GM23248 (cell line): ENCODE measurements at places on chromosomes 5 and 9.

GRCh38 chr5:174553556-174553955 is 170.8 kb upstream of the MSX2 start:
- H3K27me3 ChIP-seq, result 0 out of 2 replicates have a peak, but pooled peaks cover 8% of the 10 kb centered on the region
- no peaks in the 10 kb centered on the region for H3K36me3 ChIP-seq
- H3K4me3 ChIP-seq, result no peak overlapping the region
- H3K4me1 ChIP-seq, result no peaks in the 10 kb centered on the region
- no peak for DNase-seq

DNA sequence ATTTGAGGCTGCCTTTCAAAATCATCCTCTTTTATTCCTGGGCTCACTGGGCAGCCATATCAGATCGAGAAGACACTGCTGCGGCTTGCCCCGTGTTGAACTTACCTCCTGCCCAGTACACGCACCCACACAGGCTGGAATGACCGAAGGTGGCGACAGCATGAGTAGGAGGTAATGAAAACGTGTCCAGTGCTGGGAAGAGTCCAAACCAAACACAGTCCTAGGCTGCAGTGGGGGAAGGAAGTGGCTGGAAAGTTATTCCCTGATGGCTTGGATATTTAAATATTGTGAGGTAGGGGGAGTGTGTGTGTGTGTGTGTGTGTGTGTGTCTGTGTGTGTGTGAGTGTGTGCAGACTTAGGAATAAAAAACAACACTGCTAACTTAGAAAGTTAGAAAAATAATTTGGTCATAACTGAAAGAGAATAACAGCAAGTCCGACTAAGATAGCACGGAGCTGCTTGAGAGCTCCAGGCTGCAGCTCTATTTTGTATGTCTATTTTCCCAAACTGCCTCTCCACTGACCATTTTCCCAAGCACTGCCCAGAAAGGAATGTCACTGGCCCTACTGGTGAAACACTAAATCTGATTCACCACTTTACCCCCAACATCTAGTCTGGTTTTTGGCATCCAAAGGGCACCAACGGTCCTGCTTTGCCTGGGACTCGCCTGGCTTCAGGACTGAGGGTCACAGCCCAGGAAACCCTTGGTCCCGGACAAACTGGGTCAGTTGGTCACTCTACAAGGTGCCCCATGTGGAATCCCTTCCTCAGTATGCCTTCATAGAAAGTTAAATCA is 41.2 kb downstream of the ANKH start:
- no peaks in the 10 kb centered on the region for H3K36me3 ChIP-seq
- peaks cover 20% of the 10 kb centered on the region for H3K4me1 ChIP-seq
- DNase-seq, result peak; percentile 38
- no peak overlapping the region for H3K27ac ChIP-seq

GRCh38 chr5:150779397-150780186 is 1.0 kb downstream of the SMIM3 start:
- peaks cover 59% of the 10 kb centered on the region for H3K4me1 ChIP-seq
- peak; percentile 53 for DNase-seq
- H3K27me3 ChIP-seq, result no peaks in the 10 kb centered on the region
- no peaks in the 10 kb centered on the region for H3K36me3 ChIP-seq

- peaks cover 28% of the 10 kb centered on the region for H3K4me1 ChIP-seq
- DNase-seq, result no peak
- no peak overlapping the region for H3K4me3 ChIP-seq
- H3K27me3 ChIP-seq, result no peaks in the 10 kb centered on the region
- no peak overlapping the region for H3K27ac ChIP-seq
Observed at GRCh38 chr5:16737620-16738364, 121.0 kb upstream of the RETREG1 start.

DNA sequence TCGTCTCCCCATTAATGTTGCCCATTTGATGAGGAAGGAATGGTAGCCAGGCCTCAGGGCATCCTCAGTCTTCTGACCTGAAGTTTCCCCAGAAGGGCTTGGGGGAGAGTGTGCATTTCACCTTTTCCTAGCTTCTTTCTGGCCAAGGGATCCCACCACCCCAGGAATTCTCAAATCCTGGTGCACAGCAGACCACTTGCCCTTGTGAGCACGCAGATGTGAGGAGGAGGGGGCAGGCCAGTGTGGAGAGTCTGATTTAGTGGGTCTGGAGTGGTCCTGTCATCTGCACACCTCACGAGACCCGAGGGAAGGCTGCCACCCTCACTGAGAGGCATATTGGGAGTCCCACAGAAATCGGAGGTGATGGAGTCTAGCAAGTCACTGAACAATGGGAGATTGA is 64.3 kb downstream of the CXXC5 start:
- no peak overlapping the region for H3K4me3 ChIP-seq
- no peaks in the 10 kb centered on the region for H3K36me3 ChIP-seq
- no peak overlapping the region for H3K27ac ChIP-seq
- H3K27me3 ChIP-seq, result no peaks in the 10 kb centered on the region
- DNase-seq, result no peak
- peaks cover 4% of the 10 kb centered on the region; the same call in 1 of the 2 replicates for H3K4me1 ChIP-seq

DNA sequence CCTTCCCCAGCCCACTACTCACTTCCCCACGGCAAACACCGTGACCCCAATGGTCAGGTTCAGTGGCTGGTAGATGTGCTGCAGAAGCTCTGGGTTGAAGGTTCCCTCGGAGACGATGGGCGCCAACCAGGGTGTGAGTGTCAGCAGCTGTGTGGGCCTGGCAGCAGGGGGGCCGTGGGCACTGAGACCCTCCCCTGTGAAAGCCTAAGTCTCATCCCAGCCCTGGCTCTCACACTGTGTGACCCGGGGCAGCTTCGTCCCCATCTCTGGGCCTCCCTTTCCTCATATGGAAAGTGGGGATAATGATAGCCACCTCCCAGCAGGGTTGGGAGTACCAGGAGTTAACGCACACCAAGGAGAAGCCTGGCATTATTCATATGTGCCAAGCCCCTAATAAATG is 8.6 kb downstream of the GBGT1 start:
- DNase-seq, result no peak
- no peak overlapping the region for H3K27ac ChIP-seq
- no peaks in the 10 kb centered on the region for H3K36me3 ChIP-seq
- H3K4me1 ChIP-seq, result no peaks in the 10 kb centered on the region
- H3K4me3 ChIP-seq, result no peak overlapping the region

- no peak overlapping the region for H3K4me3 ChIP-seq
- H3K27me3 ChIP-seq, result no peaks in the 10 kb centered on the region
- H3K27ac ChIP-seq, result no peak overlapping the region
- peak; percentile 49 for DNase-seq
- no peaks in the 10 kb centered on the region for H3K36me3 ChIP-seq
- peaks cover 19% of the 10 kb centered on the region for H3K4me1 ChIP-seq
Observed at GRCh38 chr5:134463991-134464760, 52.5 kb upstream of the CDKN2AIPNL start.

DNA sequence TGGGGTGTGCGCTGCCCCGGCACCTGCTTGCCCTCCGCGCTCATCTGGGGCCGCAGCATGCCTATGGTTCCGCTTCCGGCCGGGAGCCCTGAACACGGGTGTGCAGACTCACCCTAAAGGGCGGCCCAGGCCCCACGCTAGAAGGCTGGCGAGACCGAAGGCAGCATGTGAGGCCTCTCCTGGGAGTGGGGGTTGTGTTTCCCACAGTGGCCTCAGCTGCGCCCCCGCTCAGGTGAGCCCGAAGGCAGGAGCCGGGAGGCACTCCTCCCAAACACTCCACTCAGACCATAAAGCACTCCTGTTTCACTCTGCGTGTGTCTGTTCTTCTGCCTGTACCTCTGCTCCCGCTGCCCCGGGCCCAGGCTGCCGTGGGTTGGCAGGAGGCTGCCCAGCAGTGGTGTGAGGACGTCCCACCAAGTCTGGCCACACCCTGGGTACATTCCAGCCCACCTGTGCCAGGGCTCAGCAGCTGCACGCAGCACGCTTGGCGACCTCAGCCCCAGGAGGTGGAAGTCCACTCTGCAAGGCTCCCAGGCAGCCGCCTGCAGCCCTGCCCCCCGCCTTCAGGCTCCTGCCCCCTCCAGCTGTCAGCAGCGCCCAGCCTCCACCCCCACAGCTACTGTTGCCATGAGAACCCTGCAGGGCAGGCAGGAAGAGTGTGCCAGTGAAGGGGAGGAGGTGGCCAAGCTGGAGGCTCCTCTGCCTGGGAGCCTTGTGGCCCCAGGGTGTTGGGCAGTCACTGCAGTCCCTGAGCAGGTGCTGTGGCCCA is 1.2 kb upstream of the AJM1 start:
- H3K4me1 ChIP-seq, result peaks cover 13% of the 10 kb centered on the region
- no peak overlapping the region for H3K4me3 ChIP-seq
- H3K27me3 ChIP-seq, result 0 out of 2 replicates have a peak, but pooled peaks cover 3% of the 10 kb centered on the region

DNA sequence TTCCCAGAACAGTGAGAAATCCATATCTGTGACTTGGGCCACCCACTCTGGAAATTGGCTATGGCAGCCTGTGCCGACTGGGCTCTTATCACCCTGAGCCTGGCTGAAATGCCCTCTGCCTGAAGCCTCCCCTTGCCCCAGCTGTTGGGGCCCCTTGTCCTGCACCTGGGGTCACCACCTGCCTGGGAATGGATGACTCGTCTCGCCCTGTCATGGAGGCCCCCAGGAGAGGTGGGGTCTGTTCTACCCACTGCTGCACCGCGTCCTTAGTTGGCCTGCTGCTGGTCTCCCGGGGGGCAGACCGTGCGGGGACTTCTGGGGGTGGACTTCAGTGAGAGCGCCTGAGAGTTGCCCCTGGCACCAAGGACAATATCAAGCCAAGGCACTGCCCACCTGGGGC is 46.6 kb upstream of the COL5A1 start:
- no peaks in the 10 kb centered on the region for H3K27me3 ChIP-seq
- no peak overlapping the region for H3K27ac ChIP-seq
- DNase-seq, result no peak

DNA sequence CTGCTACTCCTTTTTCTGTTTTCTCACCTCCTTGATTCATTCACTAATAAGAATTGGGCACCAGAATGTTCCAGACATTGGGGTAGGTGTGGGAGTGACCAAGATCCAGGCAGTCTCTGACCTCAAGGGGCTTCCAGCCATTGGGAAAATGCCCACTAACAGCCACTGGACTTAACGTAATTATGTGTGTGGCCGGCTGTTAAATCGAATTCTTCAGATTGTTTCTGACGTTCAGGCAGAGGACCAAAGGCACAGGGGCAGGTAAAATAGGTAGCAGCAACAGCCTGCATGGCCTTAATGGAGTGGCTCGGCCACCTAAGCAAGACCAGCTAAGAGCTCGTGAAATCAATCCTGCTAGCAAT is 48.4 kb upstream of the CKMT2 start:
- no peaks in the 10 kb centered on the region for H3K4me1 ChIP-seq
- no peaks in the 10 kb centered on the region for H3K27me3 ChIP-seq
- H3K27ac ChIP-seq, result no peak overlapping the region
- no peak overlapping the region for H3K4me3 ChIP-seq
- no peaks in the 10 kb centered on the region for H3K36me3 ChIP-seq
- DNase-seq, result no peak

DNA sequence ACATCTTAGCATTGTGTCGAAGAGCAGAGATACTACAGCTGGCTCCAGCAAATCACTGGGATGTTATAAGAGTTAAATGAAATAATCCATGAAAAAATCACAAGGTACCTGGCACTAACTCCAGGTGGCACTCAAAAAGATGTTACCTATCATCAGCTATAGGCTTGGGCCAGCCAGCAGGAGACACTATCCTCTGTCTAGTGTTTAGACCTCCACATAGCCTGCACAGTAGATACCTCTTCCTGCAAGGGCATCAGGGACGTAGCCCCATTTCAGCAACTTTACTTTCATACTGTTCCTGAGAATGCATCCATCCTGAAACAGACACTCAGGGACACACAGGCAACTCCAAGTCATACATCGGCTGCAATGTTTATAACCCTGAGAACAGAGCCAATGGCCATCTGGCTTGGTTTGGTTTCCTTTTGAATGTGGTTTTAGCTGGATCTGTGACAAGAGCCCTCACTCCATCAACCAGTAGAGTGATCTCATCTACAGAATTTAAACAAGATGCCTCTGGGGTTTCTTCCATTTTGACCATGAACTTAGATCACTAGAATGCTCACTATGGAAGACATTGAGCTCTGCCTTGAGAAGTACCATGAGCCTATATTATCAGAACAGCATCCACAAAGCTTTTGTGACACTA is 69.9 kb downstream of the TLE1 start:
- no peak overlapping the region for H3K27ac ChIP-seq
- H3K27me3 ChIP-seq, result no peaks in the 10 kb centered on the region
- 0 out of 2 replicates have a peak, but pooled peaks cover 4% of the 10 kb centered on the region for H3K4me1 ChIP-seq
- H3K36me3 ChIP-seq, result no peaks in the 10 kb centered on the region
- peak; percentile 63 for DNase-seq

GRCh38 chr5:71695595-71695994 is 23.5 kb upstream of the CARTPT start:
- no peak for DNase-seq
- no peaks in the 10 kb centered on the region for H3K4me1 ChIP-seq
- H3K36me3 ChIP-seq, result no peaks in the 10 kb centered on the region
- peaks cover 15% of the 10 kb centered on the region; the same call in 1 of the 2 replicates for H3K27me3 ChIP-seq
- no peak overlapping the region for H3K4me3 ChIP-seq

DNA sequence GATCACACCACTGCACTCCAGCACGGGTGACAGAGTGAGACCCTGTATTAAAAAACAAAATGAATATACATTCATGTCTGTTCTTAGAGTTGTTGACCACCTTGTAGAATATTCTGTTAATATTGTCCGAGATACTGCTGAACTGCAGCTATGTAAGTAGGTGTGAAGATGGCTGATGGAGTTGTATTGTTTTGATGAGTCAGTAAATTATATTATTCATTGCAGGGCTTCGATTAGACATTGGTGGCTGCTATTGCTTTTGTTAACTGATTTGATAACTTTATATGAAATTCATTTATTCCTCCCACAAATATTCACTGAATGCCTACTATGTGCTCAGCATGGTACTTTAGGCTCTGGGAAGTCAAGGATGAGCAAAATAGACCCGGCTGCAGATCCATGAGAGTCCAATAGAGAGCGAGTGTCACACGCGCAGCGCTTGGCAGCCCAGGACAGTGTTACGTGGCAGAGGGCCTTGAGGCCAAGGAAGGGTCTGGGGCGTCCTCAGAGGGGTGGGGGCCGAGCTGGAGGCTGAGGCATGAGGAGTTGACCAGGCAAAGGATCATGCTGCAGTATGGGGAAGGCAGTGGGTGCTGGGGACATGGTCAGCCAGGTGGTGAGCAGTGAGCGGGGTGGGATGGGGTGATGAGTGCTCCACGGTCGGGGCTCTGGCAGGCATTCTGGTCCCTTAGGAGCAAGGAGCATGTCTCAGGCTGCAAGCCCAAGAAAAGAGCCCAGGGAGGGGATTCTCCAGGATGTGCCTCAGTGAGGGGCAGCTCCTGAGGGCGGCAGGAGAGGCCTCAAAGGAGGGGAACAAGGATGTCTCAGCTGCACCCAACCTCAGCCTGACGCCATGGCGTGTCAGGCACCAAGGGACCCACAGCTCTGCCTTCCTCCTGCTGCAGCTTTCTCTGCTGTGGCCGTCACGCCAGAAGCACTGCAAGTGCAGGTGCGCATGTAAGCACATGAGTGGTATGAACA is 243.5 kb downstream of the GADD45G start:
- no peaks in the 10 kb centered on the region for H3K27me3 ChIP-seq
- no peak for DNase-seq
- peaks cover 9% of the 10 kb centered on the region for H3K4me1 ChIP-seq
- no peak overlapping the region for H3K27ac ChIP-seq
- no peak overlapping the region for H3K4me3 ChIP-seq

- H3K4me3 ChIP-seq, result peak within 1 kb of the TSS; percentile 67
- no peaks in the 10 kb centered on the region for H3K27me3 ChIP-seq
- peak; percentile 84 for DNase-seq
- H3K4me1 ChIP-seq, result peaks cover 51% of the 10 kb centered on the region
- peak within 1 kb of the TSS; percentile 82 for H3K27ac ChIP-seq
- no peaks in the 10 kb centered on the region for H3K36me3 ChIP-seq
Observed at GRCh38 chr9:34651876-34652601, at the start of gene IL11RA. Gene IL11RA (plus strand): TSS chr9:34652185. CDS start chr9:34655218, 3,033 bp downstream.
